ENCODE measurements at places on chromosomes 7 and 10.

DNA sequence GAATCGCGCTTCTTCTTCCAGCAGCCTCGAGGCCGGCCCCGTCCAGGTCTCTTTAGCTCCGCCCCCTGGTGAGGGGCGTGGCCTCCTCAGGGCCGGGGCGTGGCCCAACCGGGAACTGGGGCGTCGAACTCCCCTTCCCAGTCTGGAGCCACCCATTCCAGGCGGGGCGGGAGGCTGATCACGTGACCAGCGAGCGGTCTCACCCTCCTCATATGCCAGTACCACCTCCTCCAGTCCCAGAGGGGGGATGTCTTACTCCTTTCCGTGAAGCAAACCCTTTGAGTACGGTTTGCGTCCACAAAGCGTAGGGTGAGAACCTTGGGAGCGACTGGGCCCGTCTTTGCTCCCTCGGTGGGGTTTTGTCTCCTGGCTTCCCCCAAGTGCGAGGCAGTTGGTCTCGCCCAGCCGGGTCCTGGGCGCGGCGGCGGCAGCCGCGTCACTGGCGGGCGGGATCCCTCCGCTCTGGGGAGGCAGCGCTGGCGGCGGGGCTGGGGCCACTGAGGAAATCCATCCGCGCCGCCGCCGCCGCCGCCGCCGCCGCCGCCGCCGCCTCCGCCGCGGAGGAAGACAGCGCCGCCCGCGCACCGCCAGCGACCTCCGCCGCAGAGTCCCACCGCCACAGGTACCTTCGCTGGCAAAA is at the start of gene GNB2:
TSS of gene GNB2 (plus strand) at position 439 of the 640 bp plus-strand sequence. CDS start 2,526 bp downstream, outside the sequence.
- DNase-seq: peak; percentile 99

DNA sequence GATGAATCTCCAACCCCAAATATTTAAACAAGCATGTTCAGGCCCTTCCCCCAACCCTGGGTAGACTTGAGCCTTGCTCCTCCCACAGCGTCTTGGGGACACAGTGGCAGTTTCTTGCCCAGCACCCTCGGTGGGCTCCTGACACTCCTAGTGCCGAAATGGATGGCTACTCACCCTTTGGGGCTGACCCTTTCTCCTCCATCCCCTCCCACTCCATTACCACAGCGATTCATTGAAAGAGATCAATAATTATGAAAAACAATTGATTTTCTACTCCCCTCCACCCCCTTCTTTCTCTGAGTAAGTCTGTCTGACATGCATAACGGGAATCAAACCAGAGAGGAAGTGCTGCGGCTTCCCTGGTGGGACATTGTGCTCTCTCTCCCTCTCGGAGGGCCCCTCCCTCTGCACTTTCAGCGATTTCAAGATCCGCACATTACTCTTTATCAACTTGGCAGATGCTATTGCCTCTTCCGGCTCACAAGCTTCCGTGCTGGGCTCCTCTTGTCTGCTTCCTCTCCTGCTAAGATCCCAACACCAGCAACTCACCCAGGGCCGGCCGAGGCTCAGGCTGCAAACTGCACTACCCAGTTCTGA is 79.0 kb upstream of the PLXNA4 start:
- DNase-seq: no peak

DNA sequence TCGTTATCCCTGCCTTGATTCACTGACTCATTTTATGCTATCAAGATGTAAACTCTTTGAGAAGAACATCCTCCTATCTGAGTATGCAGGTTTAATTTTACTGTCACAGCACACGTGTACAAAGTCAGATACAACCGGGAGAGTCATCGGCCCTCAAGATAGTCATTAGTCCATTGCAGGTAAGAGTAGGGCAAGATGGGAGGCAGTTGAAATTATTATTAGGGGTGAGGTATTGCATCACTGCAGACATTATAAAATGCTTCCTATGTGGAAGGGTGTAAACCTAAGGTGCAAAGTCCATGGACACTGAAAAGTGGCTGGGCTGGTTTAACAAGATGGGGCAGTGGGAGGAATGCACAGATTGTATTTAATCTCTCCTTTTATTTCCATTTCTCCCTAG is 113.7 kb downstream of the ARL4A start:
- no peak for DNase-seq

GRCh38 chr7:23852988-23853387 is 143.0 kb downstream of the STK31 start:
- no peak for DNase-seq

GRCh38 chr10:11443468-11444154 is 167.8 kb downstream of the USP6NL start:
- DNase-seq: no peak

DNA sequence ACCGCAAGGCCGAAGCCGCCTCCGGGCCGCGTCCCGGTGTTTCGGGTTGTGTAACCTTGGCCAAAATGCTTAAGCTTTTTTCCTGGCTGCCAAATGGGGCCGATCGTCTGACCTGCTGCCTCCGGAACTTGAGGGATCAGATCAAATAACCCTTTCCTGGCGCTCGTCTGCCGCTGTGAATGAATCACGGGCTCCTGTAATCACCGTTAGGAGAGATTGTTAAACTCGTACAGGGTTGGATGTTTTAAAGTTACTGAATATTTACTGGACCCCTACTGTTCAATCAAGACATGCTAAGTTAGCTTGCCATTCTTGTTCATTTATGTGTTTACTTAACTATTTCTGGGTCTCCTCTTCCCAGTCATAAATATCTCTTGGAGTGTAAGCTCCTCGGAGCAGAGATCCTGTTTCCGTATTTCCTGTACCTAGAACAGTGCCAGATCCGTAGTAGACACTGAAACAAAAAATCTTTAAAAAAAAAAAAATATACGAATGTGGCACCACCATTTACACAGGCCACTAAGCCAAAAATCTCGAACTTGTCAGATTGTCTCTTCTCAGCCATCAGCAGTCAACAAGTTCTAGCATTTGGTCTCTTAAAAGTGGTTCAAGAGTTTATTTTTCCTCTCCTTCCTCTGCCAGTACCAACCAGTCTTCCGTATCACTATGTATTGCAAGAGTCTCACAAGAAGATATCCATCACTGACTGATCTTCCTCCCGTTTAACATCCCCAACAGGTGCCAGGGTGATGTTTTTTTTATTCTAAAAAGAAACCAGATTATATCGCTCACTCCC is 650 bp upstream of the TM9SF3 start:
- DNase-seq: no peak

DNA sequence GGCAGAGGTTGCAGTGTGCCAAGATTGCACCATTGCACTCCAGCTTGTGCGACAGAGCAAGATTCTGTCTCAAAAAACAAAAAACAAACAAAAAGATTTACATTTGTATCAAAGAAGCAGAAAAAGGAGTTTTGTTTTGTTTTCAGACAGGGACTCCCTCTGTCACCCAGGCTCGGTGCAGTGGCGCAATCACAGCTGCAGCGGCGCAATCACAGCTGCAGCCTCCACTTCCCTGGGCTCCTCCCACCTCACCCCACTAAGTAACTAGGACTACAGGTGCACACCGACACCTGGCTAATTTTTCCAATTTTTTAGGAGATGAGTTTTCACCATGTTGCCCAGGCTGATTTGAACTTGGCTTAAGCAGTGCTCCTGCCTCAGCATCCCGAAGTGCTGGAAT is 1.8 kb downstream of the ARMC10 start:
- DNase-seq: no peak

- DNase-seq: no peak
These were observed 123.0 kb upstream of the JCAD start for GRCh38 chr10:30182191-30183054.

- DNase-seq: no peak
These were observed 30.4 kb downstream of the STK32C start for GRCh38 chr10:132277311-132277741.

- DNase-seq: no peak
These were observed 145.9 kb downstream of the SH3PXD2A start for GRCh38 chr10:103709341-103709920.

DNA sequence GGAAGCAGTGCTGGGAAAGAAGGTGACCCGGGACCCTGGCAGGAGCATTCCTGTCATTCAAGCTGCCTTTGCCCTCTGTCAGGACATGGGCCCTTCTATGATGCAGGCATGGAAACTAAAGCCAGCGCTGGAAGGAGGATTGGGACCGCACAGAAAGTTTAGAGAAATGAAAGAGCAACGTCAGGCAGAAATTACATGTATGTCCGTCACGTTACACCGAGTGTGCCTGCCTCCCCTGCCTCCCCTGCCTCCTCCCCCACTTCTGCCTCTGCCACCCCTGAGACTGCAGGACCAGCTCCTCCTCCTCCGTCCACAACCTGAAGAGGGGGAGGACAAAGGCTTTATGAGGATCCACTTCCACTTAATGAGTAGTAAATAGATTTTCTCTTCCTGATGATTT is 13.9 kb upstream of the PWWP2B start:
- DNase-seq: peak; percentile 25

- DNase-seq: no peak
These were observed 87.9 kb downstream of the ODAD2 start for GRCh38 chr10:27911011-27911410.

DNA sequence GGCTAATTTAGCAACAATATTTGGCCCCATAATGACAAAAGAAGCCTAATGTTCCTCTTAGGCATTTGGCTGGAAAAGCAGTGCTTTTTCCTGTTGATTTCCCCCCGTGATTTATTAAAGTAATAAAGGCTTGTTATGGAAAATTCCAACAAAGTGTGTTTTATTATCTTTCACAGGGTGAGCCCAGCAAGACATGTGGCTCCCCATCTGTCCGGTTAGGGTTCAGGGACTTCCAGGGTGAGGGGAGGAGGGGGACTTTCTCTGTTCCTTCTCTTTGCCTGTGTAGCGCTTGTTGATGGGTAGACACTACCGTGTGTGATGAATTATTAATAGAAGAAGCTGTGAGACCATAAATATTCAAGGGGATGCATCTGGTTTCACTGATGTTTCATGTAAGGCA is 39.0 kb downstream of the HTR5A start:
- DNase-seq: no peak

DNA sequence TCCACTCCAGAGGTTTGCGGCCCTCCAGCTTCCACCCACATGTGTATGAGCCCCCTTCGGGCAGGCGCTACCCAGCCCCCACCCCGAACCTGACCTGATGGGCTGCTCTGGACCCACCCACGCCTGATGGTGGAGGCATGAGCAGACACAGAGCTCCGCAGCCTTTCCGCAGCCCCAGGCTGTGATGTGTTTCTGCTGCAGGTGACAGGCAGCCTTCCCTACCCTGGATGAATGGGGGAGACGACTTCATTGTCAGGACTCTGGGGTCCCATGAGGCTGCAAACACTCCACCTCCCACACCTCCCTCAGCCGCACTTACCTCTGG is 61.2 kb downstream of the OAT start:
- DNase-seq: no peak

DNA sequence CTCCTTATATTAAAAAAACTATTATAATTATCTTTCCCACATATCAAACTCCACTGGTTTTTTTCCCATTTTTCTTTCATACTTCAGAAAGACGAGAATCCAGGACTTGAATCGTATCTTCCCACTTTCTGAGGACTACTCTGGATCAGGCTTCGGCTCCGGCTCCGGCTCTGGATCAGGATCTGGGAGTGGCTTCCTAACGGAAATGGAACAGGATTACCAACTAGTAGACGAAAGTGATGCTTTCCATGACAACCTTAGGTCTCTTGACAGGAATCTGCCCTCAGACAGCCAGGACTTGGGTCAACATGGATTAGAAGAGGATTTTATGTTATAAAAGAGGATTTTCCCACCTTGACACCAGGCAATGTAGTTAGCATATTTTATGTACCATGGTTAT is 15.9 kb downstream of the SRGN start:
- no peak for DNase-seq

DNA sequence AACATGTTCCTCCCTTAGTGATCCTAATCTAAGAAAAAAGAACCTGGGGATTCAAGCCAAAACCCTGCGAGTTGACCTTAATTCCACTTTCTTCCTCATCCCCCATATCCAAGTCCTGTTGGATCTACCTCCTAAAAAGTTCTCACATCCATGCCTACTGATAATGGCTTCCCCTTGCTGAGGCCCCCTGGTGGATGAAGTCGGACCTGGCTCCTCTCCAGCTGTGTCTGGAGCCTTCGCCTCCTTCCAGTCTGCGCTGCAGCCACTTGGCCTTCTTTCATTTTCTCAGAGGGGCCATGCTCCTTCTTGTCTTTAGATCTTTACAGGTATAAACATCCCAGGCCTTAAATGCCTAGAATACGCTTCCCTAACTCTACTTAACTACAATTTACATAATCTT is 8.1 kb downstream of the PDE1C start:
- peak; percentile 40 for DNase-seq

GRCh38 chr7:69651101-69651590 is 52.9 kb downstream of the AUTS2 start:
- DNase-seq: no peak

DNA sequence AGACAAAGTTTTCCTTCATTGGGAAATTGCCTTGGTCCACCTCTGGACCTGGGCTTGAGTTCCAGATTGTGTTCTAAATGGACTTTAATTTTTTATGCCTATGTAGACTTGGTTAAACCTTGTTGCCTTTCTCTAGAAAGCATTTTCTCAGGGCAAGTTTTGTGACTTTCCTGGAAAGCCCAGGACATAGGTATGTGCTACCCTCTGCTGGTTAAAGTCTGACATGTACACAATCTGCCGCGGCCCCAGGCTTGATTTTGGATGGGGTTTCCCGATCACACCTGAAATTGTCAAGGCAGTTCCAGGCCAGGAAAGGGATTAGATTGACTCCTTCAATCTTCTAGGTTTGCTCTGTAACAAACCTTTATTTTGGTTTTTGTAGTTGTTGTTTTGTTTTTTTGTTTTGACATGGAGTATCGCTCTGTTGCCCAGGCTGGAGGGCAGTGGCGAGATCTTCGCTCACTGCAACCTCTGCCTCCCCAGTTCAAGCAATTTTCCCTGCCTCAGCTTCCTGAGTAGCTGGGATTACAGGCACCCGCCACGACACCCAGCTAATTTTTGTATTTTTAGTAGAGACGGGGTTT is 14.1 kb upstream of the AKR1B10 start:
- DNase-seq: no peak

DNA sequence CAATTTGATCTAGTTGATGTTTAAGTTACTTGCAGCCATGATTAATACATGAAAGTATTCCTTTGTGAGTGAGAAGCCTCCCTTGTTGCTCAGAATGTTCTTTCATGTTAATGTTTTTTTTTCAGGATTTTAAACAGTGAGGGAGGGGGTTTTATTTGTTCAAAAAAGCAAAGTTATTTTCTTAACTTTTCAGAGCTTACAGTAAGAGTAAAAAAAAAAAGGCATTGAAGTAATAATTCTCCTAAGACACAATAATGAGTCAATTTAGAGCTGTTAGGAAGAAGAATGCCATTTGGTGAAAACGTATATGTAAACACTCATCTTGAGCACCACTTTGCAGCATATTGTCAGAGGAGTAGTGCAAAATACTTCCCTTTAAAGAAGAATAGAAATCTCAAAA is 105.8 kb downstream of the SEMA3A start:
- no peak for DNase-seq

DNA sequence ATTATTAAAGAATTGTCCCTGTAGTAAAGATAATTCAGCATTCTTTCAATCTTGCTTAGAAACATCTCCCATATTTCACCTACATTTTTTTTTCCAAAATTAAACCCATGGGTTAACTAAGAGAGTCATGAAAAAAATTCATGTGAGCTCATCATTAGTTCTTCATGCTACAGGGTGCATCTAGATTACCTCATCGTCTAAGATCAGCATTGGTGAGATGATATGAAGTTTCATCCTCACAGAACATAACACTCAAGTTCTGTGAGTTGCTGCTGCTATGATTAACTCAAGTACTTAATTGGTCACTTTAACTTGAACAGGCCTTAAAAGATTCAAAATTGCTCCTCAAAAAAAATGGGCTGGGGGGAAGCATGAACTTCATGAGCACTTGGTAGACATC is 50.0 kb downstream of the RAB11FIP2 start:
- no peak for DNase-seq

- DNase-seq: peak; percentile 61
These were observed 11.8 kb upstream of the CAMK2G start for GRCh38 chr10:73886085-73886529.

- no peak for DNase-seq
These were observed 72.7 kb upstream of the PRKG1 start for GRCh38 chr10:51001587-51001986.

Data from breast epithelium (tissue), 4 donors.